ENCODE measurements at places on chromosomes 7 and 10.

- no peaks in the 10 kb centered on the region for H3K27me3 ChIP-seq
- DNase-seq = no peak
- no peaks in the 10 kb centered on the region for H3K4me1 ChIP-seq
- H3K36me3 ChIP-seq = no peaks in the 10 kb centered on the region
- no peak overlapping the region for H3K4me3 ChIP-seq
These were observed 85.0 kb downstream of the SGMS1 start for GRCh38 chr10:50538555-50539398.

GRCh38 chr10:80122110-80122710 lies 10.3 kb upstream of the PLAC9 start:
- H3K4me3 ChIP-seq = no peak overlapping the region
- DNase-seq = no peak
- peaks cover 17% of the 10 kb centered on the region for H3K27me3 ChIP-seq

DNA sequence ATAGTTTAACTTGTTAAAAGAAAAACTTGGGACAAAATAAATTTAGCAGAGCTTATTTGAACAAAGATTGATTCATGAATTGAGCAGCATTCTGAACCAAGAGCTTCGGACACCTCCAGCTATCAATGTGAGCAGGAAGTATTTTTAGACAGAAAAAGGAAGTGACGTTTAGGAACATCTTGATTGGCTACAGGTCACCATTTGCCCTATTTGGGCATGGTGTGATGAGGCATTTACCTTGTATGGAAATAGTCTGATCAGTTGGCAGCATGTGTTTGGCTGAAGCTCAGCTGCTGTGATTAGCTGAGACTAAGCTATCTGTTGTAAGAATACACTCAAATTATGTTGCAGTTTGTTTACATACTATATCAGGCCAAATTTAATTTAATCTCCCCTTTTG lies 185.1 kb downstream of the ATRNL1 start:
- H3K4me1 ChIP-seq = no peaks in the 10 kb centered on the region
- DNase-seq = no peak
- H3K27ac ChIP-seq = no peak overlapping the region
- no peaks in the 10 kb centered on the region for H3K27me3 ChIP-seq
- no peaks in the 10 kb centered on the region for H3K36me3 ChIP-seq

DNA sequence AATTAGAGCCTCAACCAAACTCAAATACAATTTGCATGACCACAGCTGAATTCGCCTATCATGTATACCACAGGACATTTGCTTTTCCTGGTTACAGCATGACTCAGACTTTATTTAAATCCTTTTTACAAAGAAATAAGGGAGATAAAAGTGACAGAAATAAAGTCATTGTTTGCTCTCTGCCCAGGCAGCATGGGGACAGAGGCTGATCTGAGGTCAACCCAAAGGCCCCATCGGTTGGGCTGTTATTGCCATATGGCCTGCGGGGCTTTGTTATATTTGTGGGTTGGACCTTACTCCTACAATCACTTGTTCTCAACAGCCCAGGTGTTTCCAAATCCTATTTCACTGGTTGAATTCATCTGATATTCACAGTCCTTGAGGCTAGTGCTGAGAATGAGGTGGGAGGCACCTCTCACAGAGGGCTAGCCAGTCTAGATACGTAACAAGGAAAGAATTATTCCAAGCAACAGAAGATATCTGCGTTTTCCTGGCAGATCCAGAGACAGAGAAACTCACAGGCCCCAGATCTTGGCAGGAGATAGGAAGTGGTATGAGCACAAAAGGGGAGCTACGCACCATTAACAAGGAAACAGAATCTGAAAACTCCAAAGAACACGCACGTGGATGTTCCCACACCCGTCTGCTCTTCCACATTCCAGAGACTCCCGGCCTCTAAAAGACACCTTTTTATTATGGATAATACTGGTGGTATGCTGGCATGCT lies 117.3 kb downstream of the HIPK2 start:
- DNase-seq = no peak
- no peak overlapping the region for H3K4me3 ChIP-seq
- H3K27ac ChIP-seq = no peak overlapping the region
- H3K27me3 ChIP-seq = no peaks in the 10 kb centered on the region
- H3K36me3 ChIP-seq = no peaks in the 10 kb centered on the region

DNA sequence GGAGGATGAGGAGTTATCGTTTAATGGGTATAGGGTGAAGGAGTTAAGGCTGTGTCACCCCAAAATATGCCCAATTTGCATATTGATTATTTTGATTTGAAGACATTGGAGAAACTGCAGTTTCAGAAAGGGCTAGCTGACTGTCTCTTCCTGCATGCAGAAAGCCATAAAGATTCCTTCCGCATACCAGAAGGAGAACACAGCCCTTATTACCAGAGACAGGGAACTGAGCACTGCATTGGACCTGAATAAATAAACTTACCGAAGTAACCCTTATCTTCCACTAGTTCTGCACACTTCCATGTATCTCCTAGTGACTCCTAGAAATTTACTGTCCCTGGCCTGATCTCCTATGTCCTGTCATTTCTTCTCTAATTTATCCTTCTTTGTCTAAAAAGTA lies 821.9 kb upstream of the AUTS2 start:
- no peak for DNase-seq
- H3K27me3 ChIP-seq = no peaks in the 10 kb centered on the region
- no peaks in the 10 kb centered on the region for H3K36me3 ChIP-seq
- H3K27ac ChIP-seq = no peak overlapping the region
- H3K4me1 ChIP-seq = no peaks in the 10 kb centered on the region

All from Panc1 (cell line).